Osteoblast (primary cell): ENCODE measurements at places on chromosomes 2 and 18. TPM values are rescaled to one million over a fixed set of nuclear protein-coding genes. Genes with fewer than 3 reads are reported as not detected.

Gene SLC35F5
- 239 and 245 TPM in 2 replicates for total RNA-seq

Gene HOXD10
- total RNA-seq = not detected in 2 replicates

Gene FLACC1
- total RNA-seq = 0.72 and 1.5 TPM in 2 replicates

Gene PLGLB2
- 2.5 and 3.2 TPM in 2 replicates for total RNA-seq

Gene FBLN7
- total RNA-seq = 5.3 and 5.8 TPM in 2 replicates

Gene SNRPD1
- 6.2 and 6.5 TPM in 2 replicates for total RNA-seq

Gene AQP12B
- not detected in 2 replicates for total RNA-seq

Gene NCKAP5
- total RNA-seq = 1.8 TPM in 2 replicates

Gene PIAS2
- 36.6 and 38.9 TPM in 2 replicates for total RNA-seq

Gene REG1B
- total RNA-seq = not detected in 2 replicates

Gene PLCL1
- 3.2 and 4.0 TPM in 2 replicates for total RNA-seq

Gene RBKS
- 1.1 and 2.1 TPM in 2 replicates for total RNA-seq

Gene HOXD13
- not detected in 2 replicates for total RNA-seq

Gene ARL5A
- total RNA-seq = 44.8 and 47.8 TPM in 2 replicates

Gene PTGR3
- total RNA-seq = 8.3 and 10.3 TPM in 2 replicates

Gene TRIM43
- not detected in 2 replicates for total RNA-seq

Gene ANKRD30B
- 6.9 and 11.5 TPM in 2 replicates for total RNA-seq

Gene TFCP2L1
- total RNA-seq = under 0.01 TPM in 1 of 2 replicates, not detected in the other

Gene SERPINB2
- total RNA-seq = 0.72 and 1.8 TPM in 2 replicates

Gene GPR35
- 1.1 and 1.5 TPM in 2 replicates for total RNA-seq

Gene THSD7B
- total RNA-seq = under 0.01 TPM in 2 replicates

Gene LIMS4
- total RNA-seq = 6.9 and 15.9 TPM in 2 replicates

Gene ESPNL
- 1.8 and 9.8 TPM in 2 replicates for total RNA-seq

Gene DUSP2
- 2.7 and 3.3 TPM in 2 replicates for total RNA-seq

Gene SPOPL
- total RNA-seq = 21.2 and 23.5 TPM in 2 replicates

Gene HNMT
- 100 and 115 TPM in 2 replicates for total RNA-seq

Gene CXCR2
- total RNA-seq = not detected in 2 replicates

Gene PCARE
- total RNA-seq = not detected in 2 replicates

Gene SERPINB13
- under 0.01 TPM in 1 of 2 replicates, not detected in the other for total RNA-seq

Gene KLF11
- 6.8 and 8.3 TPM in 2 replicates for total RNA-seq

Gene ELMOD3
- total RNA-seq = 20.9 and 22.1 TPM in 2 replicates

Gene LRRTM4
- under 0.01 TPM in 1 of 2 replicates, not detected in the other for total RNA-seq

Gene LCT
- under 0.01 TPM in 2 replicates for total RNA-seq

Gene NLRC4
- not detected in 2 replicates for total RNA-seq

Gene ELAC1
- 6.5 and 7.4 TPM in 2 replicates for total RNA-seq

Gene SH2D6
- total RNA-seq = under 0.01 TPM in 1 of 2 replicates, not detected in the other

Gene GULP1
- 21.7 and 23.0 TPM in 2 replicates for total RNA-seq

Gene RNF152
- total RNA-seq = 3.3 and 5.0 TPM in 2 replicates

Gene CASP10
- total RNA-seq = 3.3 and 4.4 TPM in 2 replicates
